Amniotic epithelial cell (primary cell): ENCODE measurements at places on chromosomes 1 and 21.

DNA sequence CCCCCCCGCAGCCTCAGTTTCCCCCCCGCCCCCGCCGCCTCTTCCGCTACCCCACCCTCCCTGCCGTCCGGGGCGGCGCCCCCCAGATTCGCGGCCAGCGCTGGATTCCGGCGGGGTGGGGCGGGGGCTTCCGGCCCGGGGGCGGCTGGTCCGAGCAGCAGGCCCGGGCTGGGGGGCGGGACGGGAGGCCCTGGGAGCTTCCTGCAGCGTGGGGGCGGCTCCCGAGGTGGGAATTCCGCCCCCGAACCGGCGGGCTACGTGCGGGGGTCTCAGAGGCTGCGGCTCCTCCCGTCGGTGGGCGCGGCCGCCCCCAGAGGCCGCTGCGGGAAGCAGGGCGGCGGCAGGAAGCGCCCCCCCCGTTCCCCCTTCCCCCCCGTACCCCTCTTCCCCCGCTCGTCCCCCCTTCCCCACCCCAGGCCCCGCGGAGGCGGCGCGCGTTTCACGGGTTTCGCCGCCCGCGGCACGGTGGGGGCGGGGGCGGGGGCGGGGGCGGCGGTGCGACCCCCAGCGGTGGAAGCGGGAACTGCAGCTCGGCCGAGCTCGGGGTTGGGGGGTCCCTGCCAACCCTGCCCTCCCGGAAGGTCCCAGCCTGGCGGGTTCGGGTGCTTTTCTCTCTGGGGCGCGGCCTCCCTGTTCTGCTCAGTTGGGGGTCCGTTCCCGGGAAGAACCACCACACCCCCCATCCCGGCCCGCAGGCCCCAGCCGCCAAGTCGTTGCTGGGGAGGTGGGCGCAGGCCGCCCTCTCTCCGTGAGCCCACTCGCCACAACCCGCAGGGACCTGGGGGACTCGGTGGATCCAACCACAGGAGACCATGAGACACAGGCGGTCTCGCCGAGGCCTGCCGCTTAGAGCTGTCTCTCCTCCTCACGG, 76.3 kb downstream of the MORN1 start:
- peak; percentile 54 for DNase-seq

DNA sequence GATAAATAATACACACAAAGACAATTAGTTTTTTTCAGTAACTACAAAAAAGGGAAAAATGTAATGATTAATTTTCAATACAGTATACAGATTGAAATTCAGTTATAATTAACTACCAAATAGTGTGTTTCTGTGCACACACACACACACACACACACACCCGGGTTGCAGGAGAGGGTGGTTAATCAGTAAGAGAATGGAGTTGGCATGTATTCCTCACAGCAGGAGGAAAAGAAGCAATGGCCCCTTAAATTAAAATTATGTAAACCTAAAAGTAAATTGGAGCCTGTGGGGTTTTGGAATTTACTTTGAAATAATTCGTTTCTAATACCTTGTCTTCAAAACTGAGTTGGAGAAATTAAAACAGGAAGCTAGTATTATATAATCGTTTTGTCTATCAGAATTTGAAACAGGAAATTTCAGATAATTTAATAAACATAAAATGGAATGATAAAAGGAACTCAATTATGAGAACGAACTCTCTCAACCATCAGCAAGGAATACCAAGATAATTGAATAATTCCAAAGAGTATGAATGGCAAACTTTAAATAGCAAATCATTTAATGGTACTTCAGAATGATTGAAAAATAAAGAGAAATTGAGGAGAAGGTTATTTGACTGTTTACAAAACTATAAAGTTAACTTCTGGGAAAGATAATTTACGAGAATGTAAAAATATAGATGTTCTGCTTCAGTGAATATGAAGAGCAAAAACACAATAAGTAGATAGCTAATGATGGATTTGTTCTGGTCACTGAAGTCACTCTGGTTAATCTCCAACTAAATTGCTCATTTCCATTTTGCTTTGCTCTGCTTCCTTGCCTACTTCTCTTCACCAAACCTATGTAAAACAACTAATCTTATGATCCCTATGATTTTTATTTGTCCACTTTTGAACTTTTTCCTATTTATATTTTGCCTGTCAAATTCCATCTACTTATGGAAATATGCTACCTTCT, 547.9 kb upstream of the ZP4 start:
- no peak for DNase-seq

DNA sequence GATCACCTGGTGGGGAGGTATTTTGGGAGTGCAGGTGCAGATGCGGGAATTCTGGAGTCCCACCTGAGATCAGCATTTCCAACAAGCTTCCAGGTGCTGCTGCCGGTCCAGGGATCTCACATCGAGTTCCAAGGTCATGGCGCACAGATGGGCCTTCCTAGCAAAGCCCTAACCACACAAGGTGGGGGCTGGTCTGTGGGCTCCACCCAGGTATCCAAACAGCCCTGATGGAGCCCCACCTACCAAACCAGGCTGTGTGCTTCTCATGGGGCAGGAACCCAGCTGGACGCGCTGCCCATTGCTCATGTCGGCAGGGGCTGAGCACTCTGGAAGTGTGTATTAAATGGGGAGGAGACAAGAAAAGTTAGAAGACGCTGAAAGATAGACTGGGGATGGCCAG, 35.0 kb upstream of the TMEM51 start:
- no peak for DNase-seq

GRCh38 chr1:198713081-198713480, 74.2 kb downstream of the PTPRC start:
- DNase-seq = peak; percentile 73

- DNase-seq = peak; percentile 89
Observed at GRCh38 chr21:32597205-32597604, 11.9 kb upstream of the TCP10L start.

DNA sequence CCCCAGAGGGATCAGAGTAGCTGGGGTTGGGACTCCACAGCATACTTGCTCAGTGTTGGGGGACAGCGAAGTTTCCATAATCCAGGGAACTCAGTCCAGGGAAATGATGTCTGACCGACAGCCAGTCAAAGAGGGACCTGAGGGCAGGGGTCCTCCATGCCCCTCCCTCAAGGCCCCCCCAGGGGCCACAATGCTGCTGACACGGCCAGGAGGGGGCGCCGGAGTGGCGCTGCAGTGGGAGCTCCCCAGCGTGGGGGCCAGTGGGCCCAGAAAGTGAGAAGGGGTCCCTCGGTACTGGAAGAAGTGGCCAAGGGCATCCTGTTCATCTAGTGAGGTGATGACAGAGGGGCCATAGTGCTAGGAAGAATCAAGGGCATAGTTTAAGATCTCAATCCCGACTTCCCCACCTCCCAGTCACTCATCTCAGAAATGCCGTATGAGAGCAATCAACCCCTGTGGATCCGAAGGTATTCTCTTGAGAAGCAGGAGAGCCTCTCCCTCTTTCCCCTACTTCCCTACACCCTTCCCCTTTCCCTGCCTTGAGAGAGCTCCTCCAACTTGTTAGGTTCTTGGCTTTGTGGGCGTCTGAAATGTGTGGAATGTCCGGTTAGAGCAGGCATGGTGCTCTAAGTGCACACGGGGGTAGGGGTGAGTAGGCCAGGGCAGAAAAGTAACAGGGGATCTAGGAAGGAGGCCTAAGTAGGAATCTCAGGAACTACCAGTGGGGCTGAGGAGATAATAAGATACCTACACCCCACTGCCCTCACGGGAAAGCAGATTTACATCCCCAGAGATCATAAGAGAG, 4.1 kb downstream of the NUDT17 start:
- DNase-seq = peak; percentile 94

DNA sequence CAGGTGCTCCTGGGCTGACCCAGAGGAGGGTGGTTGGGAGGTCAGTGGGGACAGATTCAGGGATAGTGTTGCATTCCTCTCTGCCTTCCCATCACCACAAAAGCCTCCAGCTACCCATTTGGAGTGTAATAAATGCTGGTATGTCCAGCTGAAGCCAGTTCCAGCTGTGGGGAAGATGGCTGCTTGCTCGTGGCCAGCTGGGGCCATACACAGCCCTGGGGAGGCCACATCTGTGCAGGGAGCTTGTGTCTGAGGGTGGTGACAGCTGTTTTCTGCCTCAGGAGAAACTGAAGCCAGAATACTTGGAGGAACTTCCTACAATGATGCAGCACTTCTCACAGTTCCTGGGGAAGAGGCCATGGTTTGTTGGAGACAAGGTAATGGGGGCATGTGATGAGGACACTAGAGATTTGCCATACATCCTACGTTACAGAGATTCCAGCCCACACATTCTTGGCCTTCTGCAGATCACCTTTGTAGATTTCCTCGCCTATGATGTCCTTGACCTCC, 2.7 kb downstream of the GSTM4 start:
- no peak for DNase-seq

- peak; percentile 31 for DNase-seq
Observed at GRCh38 chr1:84539972-84540371, 33.6 kb upstream of the GNG5 start.

DNA sequence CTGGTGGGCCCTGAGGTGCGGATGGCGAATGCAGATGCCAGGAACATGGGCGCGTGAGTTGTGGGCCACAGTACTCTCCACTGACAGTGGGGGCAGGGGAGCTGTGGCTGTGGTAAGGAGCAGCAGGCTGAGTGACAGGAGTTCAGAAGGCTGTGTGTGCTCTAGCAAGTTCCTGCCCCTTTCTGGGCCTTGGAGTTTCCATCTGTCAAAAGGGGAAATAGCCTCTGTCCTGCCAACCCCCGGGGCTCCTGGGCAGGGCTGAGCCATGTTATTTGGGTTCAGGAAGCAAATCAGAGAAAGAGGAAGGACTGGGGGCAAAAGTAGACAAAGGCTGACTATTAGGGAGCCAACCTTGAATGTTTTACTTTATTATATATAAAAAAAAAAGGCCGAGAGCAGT, 19.5 kb upstream of the MFN2 start:
- no peak for DNase-seq

DNA sequence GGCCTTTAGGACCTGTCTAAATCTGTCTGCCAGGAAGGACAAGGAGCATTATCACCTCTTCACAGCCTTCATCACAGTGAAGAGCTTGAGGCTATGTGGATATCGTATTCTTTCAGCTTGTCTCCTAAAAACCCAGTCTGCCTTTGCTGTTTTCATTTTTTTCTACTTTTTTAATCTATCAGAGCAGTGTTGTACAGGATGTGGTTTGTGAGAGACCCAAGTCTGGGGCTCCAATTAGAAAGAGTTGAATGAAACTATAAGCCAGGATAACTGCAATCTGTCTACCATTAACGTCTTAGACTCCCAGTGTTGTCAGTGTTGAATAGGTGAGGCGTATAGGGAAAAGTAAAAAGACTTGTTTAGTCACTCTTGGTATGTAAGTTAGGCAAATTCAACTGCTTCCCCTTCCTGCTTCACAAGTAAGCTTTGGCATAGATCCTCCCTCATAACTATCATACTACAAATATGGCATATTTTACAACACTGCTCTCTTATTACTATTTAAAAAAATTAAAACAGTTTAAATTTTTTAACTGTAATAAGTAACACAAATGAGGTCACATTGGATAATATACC, 1225.8 kb upstream of the PRMT6 start:
- no peak for DNase-seq

DNA sequence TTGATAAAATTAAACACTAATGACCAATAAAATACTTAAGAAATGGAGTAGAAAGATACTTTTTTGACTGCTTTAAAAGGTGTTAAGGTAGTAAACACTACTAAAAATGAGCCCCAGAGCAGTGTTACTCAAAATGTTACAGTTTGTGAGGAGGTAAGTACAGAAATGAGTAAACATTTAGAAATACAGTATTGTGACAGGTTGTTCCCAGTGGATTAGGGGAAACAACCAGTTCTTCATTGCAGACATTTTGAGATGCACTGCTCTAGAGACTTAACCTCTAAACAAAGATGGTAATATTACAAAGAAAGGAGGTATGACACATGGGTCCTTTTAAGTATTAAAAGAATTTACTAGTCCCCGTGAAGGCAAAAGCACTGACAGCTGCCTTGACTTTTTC, 12.7 kb downstream of the DHX9 start:
- DNase-seq = no peak

GRCh38 chr1:53285969-53286760, 41.7 kb downstream of the LRP8 start:
- no peak for DNase-seq

- no peak for DNase-seq
Observed at GRCh38 chr1:191520345-191520744, 637.9 kb upstream of the RGS18 start.

- DNase-seq = no peak
Observed at GRCh38 chr1:164664127-164664526, 105.1 kb downstream of the PBX1 start.

- DNase-seq = no peak
Observed at GRCh38 chr1:224535641-224536040, 80.5 kb upstream of the CNIH3 start.

- no peak for DNase-seq
Observed at GRCh38 chr21:17646790-17647189, 34.1 kb upstream of the BTG3 start.

DNA sequence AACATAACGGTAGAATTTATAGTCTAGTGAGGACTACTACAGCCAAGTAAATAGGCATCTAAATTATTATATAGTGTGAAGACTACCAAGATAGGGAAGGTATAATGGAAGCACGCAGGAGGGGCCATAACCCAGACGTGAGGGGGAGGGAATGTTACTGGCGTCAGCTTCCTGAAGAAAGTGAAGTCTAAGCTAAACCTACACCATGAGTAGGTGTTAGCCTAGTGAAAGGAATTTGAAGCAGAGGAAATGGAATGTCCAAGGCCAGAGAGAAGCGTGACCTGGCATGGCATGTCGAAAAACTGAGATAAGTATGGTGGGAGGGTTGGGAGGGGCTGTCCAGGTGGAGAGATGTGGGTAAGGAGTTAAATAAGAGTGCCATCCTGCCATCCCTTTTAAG, 140.5 kb downstream of the SLC44A5 start:
- no peak for DNase-seq

GRCh38 chr1:57727121-57727520, 303.3 kb upstream of the DAB1 start:
- DNase-seq = no peak

- no peak for DNase-seq
Observed at GRCh38 chr1:178364782-178365181, 132.0 kb downstream of the CLEC20A start.

- DNase-seq = no peak
Observed at GRCh38 chr1:110186558-110186957, 23.6 kb upstream of the KCNC4 start.

DNA sequence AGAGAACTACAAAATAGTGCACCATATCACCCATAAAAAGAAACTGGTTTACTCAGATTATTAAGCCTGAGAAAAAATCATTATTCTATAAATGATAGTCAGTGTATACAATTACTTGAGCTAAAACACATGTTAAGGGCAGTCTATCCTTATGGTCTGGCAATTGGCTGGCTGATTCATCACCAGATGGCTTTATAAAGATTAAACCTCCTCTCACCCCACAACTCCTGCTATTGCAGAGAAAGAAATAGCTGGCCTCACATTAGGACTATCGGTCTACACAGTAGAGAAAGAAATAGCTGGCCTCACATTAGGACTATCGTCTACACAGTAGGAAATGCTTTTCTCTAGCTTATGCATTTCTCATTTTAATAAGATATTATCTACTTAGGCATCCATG, 21.2 kb downstream of the CEP170 start:
- peak; percentile 82 for DNase-seq

- DNase-seq = no peak
Observed at GRCh38 chr21:43882952-43883545, 18.0 kb downstream of the AGPAT3 start.
